ENCODE measurements at places on chromosomes 16 and 17.

DNA sequence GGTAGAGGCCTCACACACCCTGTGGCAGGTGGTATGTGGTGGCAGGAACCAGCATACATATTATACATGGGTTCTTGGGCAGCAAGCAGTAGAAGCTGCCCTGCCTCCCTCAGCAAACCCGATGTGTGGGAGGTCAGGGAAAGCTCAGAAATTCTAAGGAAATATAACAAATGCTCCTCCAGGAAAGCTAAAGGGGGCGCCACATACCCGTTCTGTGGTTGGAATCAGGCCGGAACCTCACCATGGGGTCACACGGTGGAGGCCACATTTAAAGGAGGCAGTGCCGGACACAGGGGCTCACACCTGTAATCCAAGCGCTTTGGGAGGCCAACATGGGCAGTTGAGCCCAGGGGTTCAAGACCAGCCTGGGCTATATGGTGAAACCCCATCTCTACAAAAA, 12.4 kb upstream of the KATNB1 start:
- DNase-seq, result no peak

DNA sequence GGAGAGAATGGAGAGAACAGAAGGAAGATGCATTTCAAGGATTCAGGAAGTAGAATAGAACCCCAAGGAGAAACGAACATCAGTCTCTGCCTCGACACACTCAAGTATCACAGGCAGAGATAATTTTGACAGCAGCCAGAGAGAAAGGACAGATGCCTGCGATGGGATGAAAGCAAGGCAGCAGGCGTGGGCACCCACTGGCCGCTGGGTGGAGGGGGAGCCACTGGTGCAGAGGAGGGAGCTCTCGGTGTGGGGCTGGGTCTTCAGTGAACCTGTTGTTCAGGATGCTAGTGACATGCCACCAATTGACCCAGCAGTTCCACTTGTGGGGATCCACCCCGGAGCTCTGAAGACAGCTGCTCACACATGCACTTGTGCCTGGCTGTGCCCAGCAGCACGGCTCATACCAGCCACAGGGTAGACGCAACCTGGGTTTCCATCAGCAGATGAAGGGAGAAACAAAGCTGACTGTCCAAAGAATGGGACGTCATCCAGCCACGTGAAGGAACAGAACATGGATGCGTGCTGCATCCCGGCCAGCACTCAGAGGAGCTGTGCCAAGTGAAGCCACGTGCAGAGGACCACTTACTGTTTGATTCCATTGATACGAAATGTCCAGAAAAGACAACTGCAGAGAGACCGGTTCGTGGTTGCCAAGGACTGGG, 127.0 kb downstream of the BANP start:
- no peak for DNase-seq

- DNase-seq, result no peak
Observed at GRCh38 chr16:965036-965395, 5.8 kb downstream of the LMF1 start.

DNA sequence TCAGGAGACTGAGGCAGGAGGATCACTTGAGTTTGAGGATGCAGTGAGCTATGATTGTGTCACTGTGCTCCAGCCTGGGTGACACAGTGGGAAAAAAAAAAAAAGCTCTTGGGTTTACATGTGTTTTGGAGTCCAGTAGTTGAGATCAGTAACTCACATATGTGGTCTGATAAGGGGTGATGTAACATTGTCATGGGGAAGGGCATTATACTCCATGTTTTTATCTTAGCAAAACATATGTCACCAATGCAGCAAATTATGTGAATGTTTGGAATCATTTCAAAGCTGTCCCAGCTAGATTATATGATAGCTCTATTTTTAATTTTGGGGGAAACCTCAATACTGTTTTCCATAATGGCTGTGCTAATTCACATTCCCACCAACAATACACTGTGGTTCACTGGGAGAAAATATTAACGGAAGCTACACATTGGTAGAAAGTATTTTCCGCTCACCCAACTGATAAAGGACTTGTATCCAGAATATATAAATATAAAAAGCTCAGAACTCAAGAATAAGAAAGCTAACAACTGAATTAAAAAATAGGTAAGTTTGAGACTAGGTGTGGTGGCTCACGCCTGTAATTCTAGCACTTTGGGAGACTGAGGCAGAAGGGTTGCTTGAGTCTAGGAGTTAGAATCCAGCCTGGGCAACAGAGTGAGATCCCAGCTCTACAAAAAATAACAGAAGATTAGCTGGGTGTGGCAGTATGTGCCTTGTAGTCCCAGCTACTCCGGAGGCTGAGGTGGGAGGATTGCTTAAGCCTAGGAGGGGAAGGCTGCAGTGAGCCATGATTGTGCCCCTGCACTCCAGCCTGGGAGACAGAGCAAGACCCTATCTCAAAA, 224.1 kb upstream of the TBX2 start:
- no peak for DNase-seq

GRCh38 chr17:67092291-67092690, 47.9 kb downstream of the CACNG1 start:
- no peak for DNase-seq

Data from left forelimb (tissue), 1 donor.